ENCODE measurements at places on chromosomes 7 and 10.

DNA sequence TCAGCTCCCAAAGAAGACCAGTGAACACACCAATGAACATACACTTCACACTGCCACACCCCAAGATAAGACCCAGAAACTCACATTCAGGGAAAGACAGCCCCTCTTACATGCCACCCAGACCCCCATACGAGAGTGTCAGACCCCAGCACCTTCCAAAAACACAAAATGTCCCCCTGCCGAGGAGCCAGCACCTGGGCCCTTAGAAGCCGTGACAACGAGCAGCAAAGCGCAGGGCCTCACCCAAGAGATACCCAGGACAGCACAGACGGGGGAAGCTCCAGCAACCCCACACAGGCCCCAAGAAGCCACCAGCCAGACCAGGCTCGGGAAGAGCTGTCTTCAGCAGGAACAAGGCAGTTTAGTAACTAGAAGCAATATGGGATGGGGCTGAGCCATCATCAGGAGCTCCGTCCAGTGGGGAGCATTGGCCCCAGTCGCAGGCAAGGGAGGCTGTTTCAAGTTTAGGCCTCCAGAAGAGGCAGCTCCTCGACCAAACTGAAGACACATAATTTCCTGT, 243.6 kb downstream of the PTPRN2 start:
- DNase-seq = no peak

DNA sequence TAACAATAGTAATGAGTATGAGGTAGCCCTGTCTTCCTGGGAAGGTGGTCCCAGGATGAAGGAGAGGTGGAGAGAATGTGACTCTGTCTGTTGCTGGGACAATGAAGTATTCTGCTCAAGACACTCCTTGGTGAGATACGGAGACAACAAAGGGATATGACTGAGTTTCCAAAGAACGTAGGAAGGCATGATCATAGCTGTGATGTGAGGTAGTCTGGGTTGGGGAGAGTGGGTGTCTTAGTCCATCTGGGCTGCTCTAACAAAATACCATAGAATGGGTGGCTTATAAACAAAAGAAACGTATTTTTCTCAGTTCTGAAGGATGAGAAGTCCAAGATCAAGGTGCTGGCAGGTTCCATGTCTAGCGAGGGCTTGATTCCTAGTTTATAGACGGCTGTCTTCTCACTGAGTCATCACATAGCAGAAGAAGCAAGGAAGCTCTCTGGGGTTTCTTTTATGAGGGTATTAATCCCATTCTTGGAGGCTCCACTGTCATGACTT, 84.9 kb upstream of the RHOBTB1 start:
- DNase-seq = no peak

DNA sequence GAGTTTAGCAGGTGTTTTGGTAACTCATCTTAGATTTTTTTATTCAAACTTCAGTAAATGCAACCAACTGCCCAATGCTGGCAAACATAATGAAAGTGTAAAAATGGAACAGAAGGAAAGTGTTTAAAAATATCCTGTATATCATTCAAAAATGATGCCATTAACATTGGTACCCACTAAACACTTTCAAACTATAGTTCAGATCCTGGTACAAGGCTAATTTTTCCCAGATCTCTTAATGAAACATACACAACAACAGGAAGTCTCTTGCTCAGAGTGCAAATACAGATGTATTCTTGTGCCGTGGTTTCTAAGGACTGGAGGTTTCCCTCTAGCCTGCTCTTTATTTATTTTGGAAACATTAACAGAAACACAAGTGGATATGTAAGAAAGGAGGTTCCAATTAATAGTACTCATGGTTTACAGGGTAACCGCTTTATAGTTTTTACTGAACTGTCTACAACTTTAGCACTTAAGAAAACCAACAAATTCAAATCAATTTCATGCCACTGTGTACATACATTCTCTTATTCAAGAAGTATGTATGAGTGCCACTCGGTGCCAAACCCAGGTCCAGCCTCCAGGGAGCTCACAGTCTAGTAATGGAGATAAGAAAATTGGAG, 176.0 kb upstream of the AKR1E2 start:
- no peak for DNase-seq

DNA sequence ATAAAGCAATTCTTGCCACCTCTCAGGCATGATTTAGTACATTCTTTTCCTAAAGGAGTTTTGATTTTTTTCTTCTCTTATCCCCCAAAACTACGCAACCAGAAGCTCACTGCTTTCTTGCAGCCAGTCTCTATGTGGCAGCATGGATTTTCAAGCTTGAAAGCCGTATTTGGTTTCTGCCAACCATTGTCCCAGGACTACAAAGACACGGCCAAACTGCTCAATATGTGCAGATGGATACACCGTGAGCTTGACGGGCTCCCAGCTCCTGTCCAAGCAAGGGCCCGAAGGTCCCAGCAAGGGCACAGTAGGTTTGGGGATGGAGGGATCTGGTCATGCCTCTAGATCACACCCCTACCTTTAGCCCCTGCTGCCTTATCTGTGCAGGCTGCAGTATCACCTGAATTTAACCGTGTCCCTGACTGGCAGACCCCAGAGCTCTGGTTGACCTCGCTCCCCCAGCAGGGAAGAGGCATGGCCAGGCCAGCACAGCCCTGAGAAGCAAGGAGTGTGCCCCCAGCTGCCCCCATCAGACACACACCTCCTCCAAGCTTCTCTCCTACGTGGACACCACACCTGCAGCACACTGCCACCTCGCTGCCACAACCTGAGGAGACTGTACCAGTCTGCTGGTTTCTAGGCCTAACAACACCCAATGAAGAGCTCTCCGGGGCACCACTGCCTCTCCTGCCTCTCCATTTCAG, 86.8 kb downstream of the COBL start:
- no peak for DNase-seq

DNA sequence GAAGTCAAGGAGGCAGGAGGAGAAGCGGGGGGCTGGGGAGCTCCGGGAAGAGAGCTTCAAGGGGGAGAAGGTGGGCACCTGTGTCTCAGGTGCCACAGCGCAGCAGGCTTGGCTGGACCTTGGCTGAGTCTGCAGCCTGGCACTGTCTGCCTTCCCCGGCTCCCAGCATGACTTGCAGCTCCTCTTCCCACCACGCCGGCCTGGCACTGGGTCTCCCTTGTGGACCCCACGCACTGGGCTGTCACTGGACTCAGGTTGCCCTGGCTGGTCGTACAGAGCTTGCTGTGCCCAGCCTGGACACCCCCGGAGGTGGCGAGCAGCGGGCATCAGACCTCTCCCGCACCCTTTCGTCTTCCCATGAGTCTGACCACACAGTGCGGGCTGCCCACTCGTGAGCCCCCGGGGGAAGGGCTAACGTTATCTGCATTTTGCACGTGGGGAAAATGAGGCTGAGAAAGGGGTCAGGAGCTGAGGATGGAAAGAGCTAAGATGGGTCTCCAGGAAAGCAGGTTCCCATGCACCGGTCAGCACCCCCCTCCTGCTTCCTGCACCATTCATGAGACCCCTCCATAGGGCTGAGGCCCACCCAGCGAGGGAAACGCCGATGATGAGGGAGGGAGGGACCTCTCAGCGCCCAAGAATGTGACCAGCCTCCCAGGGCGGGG, 40.3 kb upstream of the PSMG3 start:
- DNase-seq = no peak

- no peak for DNase-seq
Observed at GRCh38 chr7:155591055-155591775, 44.9 kb upstream of the CNPY1 start.

DNA sequence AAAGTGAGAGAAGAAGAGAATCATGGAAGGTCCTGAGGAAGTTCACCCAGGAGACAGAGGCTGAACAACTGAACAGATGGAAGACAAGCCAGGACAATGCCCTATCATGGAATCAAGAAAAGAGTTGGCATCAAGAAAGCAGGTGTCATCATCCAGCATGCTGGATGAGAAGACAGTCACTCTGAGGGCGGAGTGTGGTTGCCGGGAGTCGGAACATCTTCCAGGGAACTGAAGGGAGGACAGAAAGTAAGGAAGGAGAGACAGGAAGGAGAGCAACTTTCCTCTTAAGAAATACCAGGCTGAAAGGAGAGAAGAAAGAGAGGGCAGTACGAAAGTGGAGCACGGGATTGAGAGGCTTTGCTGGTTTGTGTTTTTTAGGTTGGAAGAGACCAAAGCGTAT, 654.5 kb upstream of the CELF2 start:
- DNase-seq = no peak

GRCh38 chr7:6889252-6889812, 63.3 kb upstream of the CCZ1B start:
- DNase-seq = no peak

- no peak for DNase-seq
Observed at GRCh38 chr10:101094121-101094879, 32.5 kb downstream of the KAZALD1 start.

DNA sequence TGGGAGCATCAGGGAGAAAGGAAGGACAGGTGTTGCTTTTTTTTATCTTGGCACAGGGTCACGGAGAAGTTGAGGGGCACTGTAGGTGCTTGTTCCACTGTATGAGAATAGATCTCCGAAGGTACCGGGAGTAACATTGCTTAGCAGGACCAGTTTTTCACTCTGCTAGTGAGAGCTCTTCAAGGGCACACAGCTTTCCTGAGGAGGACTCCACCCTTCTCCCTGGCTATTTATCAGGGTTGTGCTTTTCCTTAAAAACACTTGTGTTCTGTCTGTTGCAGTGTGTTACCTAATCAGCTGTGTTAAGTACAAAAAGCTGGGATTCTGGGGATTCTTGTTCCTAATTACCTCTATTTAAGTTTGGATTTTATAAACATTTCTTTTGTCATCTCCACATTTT, 160.5 kb downstream of the SND1 start:
- DNase-seq = no peak
